Large intestine (tissue), 12 donors: ENCODE measurements at places on chromosomes 5 and 9. TPM values are rescaled to one million over a fixed set of nuclear protein-coding genes. Genes with fewer than 3 reads are reported as not detected.

The PDLIM4 gene
- polyA plus RNA-seq = 17.9 TPM

The SPATA31C1 gene
- 0.18 TPM for polyA plus RNA-seq

The MATR3 gene
- polyA plus RNA-seq = 320 TPM

The VAV2 gene
- polyA plus RNA-seq = 48.4 TPM

The PCDHGA12 gene
- 0.81 TPM for polyA plus RNA-seq

The CDC25C gene
- 4.5 TPM for polyA plus RNA-seq

The LPAR1 gene
- 22.4 TPM for polyA plus RNA-seq

The HRH2 gene
- 2.1 TPM for polyA plus RNA-seq

The FCN2 gene
- 0.04 TPM for polyA plus RNA-seq

The BNC2 gene
- polyA plus RNA-seq = 8.9 TPM

The CAMK4 gene
- polyA plus RNA-seq = 10.9 TPM

The NMUR2 gene
- 0.75 TPM for polyA plus RNA-seq

The FAM200C gene
- 7.8 TPM for polyA plus RNA-seq

The SPAAR gene
- 0.84 TPM for polyA plus RNA-seq

The GCNT4 gene
- 27.4 TPM for polyA plus RNA-seq

The PDE8B gene
- 4.0 TPM for polyA plus RNA-seq

The REEP5 gene
- polyA plus RNA-seq = 73.6 TPM

GRCh38 chr9:82081496-82081895, 92.9 kb downstream of the SPATA31D1 start:
- DNase-seq = no peak

DNA sequence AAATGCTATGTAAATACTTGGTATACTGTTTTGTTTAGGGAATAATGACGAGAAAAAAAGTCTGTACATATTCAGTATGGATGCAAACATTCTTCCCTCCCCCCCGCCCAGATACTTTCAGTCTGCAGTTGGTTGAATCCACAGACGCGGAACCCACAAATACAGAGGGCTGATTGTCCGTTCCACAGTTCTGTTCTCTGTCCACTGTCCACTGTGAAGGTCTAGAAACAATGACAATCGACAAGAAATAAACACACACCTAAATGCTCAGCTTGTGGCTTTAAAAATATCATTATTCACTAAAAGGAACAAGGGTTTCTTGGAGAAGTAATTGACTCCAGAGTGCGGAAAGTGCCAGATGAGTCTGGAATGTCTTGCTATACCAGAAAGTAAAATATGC, 109.1 kb downstream of the TMEM161B start:
- DNase-seq = no peak

- peak; percentile 76 for DNase-seq
Observed at GRCh38 chr5:16894236-16895057, 41.6 kb downstream of the MYO10 start.

GRCh38 chr5:142857405-142857804, 87.2 kb downstream of the ARHGAP26 start:
- DNase-seq = no peak

DNA sequence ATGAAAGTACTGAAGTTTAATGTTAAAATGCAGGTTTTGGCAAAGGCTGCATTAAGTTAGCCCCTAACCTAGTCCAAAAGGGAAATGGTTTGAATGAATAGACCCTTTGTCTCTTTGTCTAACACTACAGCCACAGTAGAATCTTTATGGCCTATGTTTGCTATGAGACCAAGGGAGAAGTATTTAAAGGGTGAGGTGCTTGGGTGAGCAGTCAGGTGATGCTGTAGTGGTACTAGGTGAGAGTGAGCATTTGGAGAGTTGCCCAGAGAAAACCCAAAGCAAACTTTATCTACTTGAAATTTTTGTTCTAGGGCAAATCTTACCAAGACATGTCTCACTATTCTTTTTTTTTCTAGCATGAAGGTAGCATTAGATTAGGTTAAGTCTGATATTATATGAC, 1961.4 kb upstream of the WWC1 start:
- peak; percentile 4 for DNase-seq

- no peak for DNase-seq
Observed at GRCh38 chr9:113919382-113919781, 43.3 kb downstream of the ZNF618 start.

DNA sequence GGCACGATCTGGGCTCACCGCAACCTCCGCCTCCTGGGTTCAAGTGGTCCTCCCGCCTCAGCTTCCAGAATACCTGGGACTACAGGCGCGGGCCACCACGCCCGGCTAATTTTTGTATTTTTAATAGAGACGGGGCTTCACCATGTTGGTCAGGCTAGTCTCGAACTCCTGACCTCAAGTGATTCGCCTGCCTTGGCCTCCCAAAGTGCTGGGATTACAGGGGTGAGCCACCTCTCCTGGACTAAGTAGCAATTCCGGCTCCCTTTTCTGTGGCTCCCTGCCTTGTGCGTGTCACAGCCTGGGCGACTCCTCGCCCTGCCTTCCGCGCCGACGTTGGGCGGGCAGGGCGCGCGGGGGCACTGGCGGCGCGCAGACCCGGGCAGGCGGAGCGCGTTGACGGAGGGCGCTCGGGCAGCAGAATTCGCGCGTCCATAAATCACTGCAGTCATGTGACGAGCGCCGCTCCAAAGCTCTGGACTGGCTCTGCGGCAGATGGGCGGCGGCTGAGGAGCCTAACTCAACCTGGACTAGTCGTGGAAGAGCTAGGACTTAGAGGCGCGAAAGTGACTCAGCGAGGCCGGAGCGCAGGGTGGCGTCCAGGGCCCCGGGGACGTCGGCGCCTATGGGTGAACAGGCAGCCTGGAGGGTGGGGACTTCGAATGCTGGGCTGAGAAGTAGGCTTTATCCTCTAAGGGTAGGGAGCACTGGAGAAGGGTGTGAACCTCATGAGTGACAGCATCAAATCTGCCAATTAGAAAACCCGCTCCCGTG, 1.4 kb upstream of the CIZ1 start:
- DNase-seq = peak; percentile 87

- DNase-seq = peak; percentile 42
Observed at GRCh38 chr9:34985311-34985899, 4.1 kb upstream of the DNAJB5 start.

- peak; percentile 82 for DNase-seq
Observed at GRCh38 chr5:127875235-127876021, 172.2 kb downstream of the CCDC192 start.

DNA sequence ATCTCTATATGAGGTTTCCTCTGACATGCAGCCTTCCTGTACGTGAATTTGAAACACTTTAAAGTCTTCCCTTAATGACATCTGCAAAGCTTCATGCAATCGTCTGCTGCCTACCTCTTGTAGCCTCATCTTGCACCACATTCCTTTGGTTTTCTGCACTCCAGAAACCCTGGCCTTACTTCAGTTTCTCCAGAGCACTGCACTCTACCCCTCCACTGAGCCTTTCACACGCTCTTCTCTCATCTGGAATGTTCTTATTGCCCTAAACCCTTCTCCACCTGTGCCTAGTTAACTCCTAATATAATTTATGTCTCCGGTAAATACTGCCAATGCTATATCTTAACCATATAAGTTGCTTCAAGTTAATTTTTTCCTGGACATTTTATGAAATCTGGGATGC, 168.8 kb upstream of the SLC27A6 start:
- no peak for DNase-seq

DNA sequence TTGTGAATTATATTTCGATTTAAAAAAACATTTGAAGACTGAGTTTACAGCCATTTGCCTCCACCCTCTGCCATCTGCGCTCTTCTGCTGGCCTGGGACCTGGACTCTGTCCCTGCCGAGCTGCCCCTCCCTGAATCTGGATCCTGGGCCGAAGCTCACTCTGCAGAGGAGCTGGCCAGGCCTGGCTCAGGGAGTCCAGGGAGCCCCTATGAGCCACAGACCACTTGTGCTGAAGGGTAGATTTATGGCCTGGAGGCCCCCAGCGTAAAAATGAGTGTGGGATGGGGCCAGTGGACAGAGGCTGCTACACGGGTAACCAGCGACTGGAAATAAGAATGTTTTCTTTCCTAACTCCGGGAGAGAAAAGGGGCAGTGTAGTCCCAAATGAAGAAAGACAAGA, 129.8 kb downstream of the FGF18 start:
- peak; percentile 32 for DNase-seq

- DNase-seq = no peak
Observed at GRCh38 chr9:87256973-87257372, 240.7 kb upstream of the DAPK1 start.

DNA sequence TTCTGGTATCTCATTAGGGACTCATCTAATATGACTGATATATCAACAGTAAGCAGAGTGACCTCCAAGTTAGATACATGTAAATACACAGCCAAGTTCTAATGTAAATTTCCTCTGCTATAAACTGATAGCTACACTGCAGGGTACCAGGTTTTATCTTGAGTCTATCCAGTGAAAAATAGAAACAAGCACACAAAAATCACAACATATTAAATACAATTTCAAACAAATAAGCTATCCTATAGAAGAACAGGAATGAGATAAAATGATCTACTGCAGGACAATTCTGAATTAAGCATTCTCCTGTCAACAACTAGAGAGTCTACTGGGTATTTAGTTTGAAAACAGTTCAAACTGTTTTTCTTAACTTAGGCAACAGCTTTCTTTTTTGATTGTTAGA, 42.7 kb downstream of the NR3C1 start:
- no peak for DNase-seq

GRCh38 chr9:134671341-134672113, 29.9 kb downstream of the COL5A1 start:
- no peak for DNase-seq

DNA sequence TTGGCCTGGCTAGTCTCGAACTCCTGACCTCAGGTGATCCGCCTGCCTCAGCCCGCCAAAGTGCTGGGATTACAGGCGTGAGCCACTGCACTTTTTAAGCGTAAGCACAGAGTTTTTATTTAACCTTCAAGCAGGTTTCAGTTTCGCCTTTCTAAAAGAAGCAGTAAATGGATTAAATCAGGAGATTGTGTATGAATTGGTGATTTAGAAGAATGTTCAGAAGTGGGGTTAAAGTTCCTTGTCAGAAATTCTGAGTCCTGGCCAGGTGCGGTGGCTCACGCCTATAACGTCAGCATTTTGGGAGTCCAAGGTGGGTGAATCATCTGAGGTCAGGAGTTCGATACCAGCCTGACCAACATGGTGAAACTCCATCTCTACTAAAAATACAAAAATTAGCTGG, 12.2 kb downstream of the HSPA4 start:
- DNase-seq = peak; percentile 73

DNA sequence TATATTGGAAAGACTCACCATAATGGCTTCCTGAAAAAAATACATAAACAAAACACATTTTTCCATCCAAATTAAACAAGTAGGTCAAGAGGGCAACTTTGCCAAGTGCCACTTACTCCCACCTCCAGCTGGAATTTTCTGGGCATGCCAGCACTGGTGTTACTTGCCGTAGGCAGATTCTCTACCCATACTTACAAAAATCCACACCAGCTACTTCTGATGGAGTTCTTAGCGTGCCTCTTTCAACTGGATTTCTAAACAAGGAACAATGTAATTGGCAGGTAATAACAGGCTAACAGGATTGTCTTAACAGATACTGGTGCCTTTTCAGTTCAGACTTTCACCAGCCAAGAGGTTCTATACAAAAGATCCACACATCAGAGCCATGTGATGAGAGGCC, 301.4 kb downstream of the MLLT3 start:
- DNase-seq = no peak

GRCh38 chr5:16856531-16856930, 79.6 kb downstream of the MYO10 start:
- DNase-seq = no peak

GRCh38 chr5:156794687-156795086, 55.4 kb upstream of the PPP1R2B start:
- peak; percentile 74 for DNase-seq

- DNase-seq = no peak
Observed at GRCh38 chr9:108681851-108682590, 173.8 kb downstream of the ACTL7B start.

GRCh38 chr5:102865510-102866236, 110.6 kb downstream of the PAM start:
- DNase-seq = peak; percentile 42

GRCh38 chr5:73213566-73213998, 40.6 kb downstream of the TMEM174 start:
- no peak for DNase-seq

GRCh38 chr5:56900858-56901578, 8.4 kb upstream of the SETD9 start:
- peak; percentile 26 for DNase-seq

GRCh38 chr9:98993570-98993945, 49.9 kb downstream of the COL15A1 start:
- DNase-seq = peak; percentile 68

- DNase-seq = no peak
Observed at GRCh38 chr5:120388016-120388781, 75.9 kb upstream of the PRR16 start.
